ENCODE measurements at places on chromosomes 3 and 15.

DNA sequence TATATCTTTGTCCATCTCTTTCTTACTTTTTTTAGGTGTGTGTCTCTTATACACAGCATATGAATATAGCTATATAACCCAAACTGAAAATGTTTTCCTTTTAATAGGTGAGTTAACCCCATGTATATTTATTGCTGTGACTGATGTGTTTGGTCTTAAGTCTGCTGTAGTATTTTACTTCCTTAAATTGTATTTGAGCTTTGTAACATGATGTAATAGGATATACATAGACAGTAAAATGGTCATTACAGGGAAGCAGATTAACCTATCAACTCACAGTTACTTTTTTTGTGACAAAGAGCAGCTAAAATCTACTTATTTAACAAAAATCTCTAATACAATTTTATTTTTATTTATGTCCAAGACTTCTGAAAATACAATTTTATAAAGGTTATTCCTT lies 51.8 kb upstream of the CDAN1 start:
- no peak for DNase-seq

DNA sequence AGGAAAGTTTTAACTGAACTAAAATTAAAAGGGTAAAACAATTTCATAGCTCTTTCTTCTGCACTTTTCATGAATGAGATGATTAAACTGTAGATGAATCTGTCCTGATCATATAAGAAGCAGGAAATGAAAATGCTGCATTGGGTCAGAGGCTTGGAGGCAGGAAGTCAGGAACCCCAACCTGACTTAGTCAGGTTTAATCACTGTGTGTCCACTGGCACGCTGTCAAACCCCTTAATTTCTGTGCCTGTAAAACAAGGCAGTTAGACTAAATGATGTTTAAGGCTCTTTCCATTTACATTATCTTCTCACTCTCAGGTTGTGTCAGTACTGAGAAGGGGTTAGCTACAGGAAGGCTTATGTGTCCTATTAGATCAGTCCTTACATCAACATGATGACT lies 193.3 kb upstream of the TTC14 start:
- no peak for DNase-seq

DNA sequence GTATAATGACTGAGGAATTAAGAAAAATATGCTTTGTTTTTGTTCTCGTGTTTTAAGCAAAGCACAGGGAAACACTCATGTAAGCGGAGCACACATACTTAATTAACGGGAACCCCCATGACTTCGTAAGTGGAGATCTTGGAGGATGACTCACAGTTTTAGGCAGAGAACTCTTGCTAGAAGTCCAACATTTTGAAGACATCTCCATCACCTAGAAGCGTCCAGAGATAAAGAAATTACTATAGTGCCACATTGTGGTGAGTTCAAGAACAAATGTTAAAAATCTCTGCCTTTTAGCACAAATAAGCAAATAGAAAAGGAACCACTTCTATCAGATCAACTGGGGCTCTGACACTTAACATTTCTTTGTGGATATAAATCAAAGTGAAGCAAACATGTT lies 194.1 kb upstream of the ARHGEF26 start:
- DNase-seq = no peak

DNA sequence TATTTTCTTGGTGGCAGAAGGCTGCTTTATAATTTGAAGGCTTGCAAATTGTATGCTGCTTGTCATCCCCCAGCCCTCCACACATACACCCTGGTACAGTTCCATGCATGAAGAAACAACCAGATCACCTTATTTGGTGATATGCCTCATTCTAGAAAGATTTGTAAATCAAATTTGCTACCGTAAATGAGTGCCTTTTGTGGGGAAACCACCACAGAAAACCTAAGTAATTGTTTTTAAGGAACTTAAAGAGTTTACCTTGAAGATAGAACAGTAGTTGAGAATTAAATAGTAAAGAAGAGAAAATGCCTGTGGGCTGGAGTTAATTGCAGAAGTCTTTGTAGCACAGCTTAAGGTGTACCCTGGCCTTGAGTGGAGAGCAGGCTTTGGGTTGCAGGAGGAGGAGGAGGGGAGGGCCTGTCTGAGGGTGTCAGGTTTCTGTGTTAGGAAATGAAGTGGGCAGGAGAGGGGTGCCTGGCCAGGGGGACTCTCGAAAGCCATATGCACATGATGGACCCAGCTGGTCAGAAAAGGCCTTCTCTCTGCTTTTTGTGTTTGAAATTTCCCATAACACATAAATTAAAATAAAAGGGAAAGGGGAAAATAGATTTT lies 6.9 kb downstream of the NIPA2 start:
- no peak for DNase-seq

GRCh38 chr15:42772144-42772543 lies 35.2 kb upstream of the CDAN1 start:
- DNase-seq = no peak

DNA sequence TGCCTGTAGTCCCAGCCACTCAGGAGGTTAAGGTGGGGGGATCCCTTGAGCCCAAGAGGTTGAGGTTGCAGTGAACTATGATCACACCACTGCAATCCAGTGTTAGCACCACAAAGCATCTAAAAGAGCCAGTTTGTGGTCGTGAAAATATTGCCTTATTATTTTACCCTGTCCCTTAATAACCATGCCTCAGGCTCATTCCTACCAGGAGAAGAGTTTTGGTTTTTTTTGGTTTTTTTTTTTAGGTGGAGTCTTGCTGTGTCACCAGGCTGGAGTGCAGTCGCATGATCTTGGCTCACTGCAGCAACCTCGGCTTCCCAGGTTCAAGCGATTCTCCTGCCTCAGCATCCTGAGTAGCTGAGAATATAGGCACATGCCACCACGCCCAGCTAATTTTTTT lies 17.9 kb upstream of the AVEN start:
- DNase-seq = no peak

DNA sequence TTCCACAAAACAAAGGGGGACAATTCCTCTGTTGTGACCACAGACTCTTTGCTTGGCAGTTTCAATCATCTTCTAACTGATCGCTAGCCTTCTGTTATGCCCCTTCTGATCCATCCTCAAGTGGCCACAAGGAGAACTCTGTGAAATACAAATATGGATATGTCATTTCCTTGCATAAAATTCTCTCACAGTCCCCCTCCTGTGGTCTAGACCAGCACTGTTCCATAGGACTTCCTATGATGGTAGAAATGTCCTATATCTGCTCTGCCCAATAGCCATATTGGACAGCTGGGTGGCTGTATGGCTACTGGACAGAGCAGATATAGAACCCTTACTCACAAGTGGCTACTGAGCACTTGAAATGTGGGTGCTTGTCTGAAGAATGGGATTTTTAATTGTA lies 25.9 kb upstream of the SNRK start:
- DNase-seq = no peak

DNA sequence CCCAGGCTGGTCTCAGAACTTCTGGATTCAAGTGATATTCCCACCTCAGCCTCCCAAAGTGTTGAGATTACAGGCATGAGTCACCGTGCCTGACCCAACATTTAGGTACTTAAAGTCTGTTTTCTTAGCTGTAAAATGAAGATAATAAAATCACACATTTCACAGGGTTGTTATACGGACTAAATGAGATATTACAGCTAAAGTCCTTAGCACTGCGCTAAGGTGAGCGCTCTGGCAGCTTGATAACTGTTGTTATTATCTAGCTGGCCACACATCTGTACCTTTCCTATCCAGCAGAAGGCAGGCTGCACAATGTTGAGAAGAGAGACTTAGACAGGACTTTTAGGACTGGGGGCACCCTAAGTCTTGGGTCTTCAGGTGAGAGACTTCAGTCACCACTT lies 2.7 kb upstream of the LIPH start:
- no peak for DNase-seq

DNA sequence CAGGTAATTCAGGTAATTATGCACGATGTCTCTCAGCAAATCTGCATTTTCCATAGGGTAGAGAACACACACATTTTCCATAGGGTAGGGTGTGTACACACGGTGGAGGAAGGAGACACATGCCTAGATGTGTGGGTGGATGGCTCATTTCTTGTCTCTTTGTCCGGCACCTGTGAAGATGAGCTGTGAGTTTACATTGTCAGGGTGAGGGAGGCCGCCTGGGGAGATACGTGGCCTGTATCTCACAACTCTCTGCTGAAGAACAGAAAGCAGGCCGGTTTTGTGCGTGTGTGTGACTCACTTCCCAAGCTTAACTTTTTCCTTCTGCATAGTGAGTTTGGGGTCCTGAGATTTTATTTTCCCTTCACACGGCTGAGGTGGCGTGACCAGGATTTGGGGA lies 60.3 kb downstream of the SLC6A6 start:
- no peak for DNase-seq

DNA sequence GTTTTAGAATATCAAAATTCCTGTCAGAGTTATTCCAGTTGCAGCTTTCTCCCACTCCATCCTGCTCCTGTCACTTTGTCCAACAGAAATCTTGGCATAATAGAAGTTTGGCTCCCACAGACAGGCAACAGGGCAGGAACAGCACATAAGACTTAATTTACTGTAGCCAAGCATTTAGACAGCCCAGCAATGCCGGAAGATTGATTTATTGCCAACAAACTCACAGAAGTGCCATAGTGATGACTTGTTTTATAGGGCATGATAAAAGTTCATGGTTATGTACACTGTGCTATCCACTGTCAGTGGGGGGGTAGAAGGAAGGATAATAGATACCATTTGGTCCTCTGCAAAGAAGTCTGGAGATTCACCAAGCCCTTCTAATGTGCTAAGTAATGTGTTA lies 98.3 kb upstream of the CBLB start:
- DNase-seq = no peak

- DNase-seq = no peak
These were observed 58.1 kb upstream of the MEF2A start for GRCh38 chr15:99507504-99508310.

DNA sequence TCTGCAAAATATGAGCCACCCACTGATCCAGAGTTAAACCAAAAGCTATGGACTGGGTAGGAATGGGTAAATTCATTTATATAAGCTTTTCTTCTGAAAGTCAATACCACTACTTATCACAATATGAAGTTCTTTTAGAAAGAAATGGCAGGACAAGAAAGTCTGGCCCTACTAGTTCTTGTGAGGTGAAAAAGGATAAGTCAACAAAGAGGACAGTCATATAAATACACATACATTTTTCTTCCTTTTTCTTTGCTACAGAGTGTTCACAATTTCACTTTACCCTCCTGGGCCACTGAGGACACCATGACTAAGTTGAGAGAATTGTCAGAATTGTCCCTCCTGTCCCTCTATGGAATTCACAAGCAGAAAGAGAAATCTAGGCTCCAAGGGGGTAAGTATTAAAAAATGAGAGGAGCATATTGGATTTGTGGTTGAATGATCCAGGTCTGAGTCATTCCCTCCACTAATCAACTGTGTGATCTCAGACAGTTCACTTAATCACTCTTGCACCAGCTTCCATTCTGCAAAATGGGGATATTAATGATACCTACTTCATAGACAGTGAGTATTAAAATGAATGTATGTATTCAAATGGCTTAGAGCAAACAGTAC lies 27.6 kb downstream of the ACP3 start:
- DNase-seq = no peak

Data from Caco-2 (cell line).